ENCODE measurements at places on chromosomes 6 and 20.

DNA sequence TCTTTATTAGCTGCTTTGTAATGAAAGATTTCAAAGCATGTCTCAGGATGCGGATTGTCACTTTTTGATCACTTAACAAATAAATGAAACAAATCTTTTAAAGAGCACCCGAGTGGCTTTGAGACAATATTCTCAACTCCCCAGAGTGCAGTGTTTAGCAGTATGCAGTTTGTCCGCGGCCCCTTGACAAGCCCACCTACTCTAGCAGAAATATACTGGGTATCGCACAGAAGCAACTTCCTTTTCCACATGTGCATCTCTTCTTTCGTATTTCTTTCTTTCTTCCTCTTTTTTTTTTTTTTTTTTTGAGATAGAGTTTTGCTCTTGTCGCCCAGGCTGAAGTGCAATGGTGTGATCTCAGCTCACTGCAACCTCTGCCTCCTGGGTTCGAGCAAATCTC lies 84.5 kb upstream of the FAM184A start:
- DNase-seq = no peak

DNA sequence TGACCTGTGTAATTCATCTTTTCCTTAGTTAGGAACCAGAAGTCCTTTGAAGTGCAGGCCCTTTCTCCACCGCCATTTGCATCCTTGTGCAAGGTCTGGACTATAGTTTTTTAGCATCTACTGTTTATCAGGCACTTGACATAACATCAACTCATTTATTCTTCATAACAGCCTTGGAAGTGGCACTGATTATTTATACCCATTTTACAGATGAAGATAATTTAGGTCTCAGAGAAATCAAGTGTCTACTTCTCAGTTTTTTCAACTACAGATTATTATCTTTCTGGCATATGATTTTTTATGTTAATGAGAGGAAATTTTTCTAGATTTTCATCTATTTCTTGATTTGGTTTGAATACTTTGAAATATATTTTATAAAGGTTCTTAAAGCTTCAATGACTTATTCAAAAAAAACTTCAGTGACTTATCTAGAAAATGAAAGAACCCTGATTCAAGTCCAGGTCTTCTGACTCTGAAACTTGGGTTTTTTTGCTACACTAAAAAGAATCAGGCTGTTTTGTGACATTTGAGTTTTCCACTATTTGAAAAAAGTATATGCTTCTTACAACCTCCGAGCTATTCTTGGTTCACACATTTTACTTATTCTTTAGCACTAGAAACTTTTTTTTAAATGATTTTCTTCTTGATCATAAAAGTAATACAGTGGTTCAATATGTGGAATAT lies 3.1 kb upstream of the UBE2J1 start:
- no peak for DNase-seq

- no peak for DNase-seq
Observed at GRCh38 chr6:1122083-1122482, 189.8 kb upstream of the FOXQ1 start.

DNA sequence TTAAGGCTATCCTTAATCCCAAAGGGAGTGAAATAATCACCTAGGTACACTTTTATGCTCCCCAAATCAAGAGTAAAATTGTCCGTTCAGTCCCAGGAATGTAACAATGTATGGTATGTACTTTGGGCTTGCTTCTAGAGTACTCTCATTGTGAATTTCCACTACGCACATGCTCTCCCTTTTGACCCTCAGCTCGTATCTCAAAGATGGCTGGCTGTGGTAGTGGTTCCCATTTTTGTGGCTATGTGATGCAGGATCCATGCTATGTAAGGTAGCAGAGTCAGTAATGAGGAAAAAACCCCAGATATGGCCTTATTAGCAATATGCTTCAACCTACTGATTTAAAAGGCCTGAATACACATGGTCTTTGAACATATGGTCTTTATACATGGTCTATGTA lies 133.7 kb downstream of the DST start:
- no peak for DNase-seq

DNA sequence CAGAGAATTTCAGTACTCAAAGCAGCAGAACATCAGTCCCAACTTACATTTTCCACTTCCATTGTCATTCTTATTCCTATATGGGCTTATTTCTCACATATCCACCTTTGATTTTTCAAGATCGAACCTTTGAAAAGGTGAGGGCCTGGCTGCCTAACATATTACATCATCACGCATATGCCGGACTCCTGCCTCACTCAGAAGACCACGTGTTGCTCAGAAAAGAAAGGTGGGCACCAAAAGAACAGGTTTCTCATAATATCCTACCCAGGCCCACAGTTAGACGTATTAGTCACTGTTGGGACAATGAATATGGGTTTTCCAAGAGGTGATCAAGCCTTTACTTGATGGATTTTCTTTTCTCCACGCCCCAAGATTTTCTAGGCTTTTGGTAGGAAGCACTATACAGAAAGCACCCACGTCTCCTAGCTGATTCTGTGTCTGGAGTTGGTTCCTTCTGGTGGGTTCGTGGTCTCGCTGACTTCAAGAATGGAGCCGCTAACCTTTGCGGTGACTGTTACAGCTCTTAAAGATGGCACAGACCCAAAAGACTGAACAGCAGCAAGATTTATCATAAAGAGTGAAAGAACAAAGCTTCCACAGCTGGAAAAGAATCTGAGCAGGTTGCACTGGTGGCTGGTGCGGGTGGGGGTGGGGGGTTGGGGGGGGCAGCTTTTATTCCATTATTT lies 168.9 kb downstream of the ATXN1 start:
- no peak for DNase-seq

DNA sequence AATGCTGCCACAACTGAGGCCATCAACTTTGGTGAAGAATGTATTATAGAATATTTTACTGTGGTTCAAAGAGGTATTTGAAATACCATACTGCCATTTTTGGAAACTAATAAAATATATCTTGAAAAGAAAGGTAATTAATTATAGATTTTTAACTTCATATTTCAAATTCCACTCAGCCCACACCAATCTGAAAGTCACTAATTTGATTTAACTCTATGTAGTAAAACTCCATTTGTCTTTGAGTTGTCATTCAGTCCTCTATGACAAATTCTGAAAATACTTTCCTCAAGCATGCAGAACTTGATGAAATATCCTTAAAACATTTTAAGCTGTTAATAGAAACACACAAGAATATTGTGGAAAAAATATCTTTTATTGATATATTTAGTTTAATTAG lies 1196.7 kb upstream of the CITED2 start:
- no peak for DNase-seq

GRCh38 chr6:4890627-4891026 lies 113.2 kb downstream of the RPP40 start:
- DNase-seq = no peak

GRCh38 chr6:129567374-129567773 lies 142.6 kb downstream of the ARHGAP18 start:
- DNase-seq = peak; percentile 49

GRCh38 chr20:24254480-24254879 lies 214.9 kb upstream of the SYNDIG1 start:
- no peak for DNase-seq

DNA sequence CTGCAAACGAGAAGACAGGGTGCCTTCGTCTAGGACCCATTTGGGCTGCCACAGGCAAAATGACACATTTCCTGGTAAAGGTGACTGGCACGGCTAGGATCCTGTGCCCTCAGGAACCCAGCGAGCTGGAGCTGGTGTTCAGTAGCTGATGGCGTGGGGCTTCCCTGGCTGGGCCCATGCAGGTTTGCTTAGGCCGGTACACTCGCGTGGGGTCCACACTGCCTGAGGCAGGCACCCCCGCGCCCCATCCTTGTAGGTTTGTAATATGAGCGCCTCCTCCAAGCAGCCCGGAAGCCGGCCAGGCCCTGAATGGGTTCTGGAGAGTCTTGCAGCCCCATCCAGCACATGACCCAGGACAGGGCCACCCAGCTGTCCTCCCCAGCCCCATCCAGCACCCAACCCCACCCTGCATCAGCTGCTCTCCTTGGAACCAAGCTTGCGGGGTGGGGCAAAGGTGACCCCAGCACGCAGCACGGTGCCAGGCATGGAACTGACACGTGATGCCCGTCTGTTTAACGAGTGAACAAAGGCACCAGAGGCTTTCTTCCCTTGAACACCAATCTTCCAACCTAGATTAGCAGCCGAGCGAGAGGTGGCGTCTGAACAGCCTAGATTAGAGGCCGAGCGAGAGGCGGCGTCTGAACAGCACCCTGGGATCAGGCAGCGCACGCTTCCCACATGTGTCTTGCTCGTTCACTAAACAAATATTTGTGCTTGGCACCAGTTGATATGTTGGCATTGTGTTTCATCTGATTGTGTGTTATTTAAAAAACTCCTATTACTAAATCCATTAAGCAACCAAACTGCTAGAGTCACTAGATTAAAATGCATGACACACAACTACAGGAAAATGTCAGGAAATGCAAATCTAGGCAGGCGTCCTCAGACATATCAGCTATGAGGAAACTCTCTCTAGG lies 112.1 kb downstream of the DLL1 start:
- DNase-seq = peak; percentile 55

DNA sequence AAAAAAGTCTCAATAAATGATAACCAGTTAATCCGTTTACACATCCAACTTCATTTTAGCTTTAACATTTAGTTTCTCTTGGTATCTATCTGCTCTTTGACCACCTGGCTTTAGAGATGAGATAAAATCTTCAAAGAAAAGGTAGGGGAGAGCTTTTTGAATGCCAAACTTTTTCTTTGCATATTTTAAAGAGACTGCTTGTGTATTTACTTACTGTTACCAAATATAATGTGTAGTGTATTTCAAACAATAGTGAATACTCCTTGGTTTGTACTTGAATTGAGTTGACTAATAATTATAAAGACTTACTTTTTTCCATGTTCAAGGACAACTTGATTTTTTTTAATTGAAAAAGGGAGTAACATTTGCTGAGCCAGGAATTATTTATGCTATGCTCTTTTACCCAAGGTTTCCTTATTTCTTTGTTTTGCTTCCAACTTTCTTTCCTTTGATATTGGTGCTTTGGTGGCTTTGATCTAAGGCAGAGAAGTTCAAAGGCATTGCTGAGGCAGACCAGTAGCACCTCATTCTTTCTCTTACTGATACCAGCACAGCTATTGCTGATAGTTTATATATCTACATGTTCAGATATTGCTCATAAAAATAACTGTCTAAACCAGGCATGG lies 7.8 kb downstream of the CCDC170 start:
- DNase-seq = no peak

DNA sequence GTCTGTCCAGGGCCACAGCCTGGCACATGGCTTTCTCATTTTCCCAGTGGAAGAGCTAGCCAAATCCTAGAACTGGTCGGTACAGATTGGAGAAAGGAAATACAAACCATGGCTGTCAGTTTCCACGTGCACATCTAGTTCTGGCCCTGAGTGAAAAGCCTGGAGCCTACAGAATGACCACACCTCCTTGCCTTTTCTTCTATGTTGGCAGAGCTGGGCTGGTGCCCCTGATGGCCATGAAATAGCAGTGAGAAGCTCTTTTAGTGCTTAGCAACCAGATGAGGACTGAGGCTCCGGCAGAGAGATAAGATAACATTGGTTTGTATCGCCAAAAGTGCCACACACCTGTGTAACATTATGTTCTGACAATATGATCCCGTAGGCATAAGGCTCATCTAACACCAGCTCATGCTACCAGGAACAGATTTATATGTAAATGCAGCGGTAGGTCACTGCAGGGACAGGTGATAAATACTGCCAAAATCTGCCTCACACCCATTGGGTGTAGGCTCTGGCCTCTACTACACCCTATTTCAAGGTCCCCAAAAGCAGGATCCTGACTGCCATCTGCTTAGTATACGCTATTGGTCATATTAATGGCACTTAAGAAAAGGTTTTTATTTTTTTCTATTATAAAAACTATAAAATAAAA lies 39.9 kb upstream of the TBC1D7 start:
- no peak for DNase-seq

DNA sequence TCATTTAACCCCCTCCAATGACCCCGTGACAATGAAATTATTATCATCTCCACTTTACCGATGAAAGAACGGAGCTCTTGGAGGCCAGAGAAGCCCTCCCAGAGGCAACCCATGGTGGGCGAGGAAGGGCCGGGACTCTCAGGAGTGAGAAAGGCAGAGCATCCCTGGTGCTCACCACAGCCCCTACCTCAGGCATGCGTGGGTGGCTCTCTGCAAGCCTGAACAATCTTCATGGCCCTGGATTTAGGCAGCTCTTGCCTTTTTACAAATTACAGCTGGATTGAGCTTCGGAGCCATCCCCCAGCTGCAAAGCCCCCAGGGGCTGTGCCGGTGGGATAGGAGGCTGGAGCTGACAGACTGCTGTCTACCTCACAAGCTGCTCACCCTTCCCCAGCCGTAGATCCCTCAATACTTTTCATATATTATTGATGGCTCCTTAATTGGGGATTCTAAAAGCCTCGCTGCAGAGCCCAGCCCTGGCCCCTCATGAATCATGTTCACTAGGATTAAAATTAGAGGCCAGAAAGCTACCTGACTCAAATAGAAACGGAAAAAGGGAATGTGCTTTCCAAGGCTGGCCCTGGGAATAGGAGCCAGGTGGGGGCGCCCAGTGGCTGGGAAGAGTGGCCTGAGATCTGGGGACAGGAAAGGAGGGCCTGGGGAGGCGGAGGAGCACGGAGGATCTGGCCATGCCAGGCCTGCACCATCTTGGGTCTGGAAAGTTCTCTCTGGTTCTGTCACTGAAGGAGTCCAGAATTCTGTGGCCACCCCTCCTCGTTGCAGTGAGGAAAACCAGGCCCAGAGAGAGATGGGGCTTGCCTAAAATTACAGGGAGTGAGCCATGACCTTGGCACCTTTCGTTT lies 29.1 kb downstream of the CPNE5 start:
- DNase-seq = no peak

DNA sequence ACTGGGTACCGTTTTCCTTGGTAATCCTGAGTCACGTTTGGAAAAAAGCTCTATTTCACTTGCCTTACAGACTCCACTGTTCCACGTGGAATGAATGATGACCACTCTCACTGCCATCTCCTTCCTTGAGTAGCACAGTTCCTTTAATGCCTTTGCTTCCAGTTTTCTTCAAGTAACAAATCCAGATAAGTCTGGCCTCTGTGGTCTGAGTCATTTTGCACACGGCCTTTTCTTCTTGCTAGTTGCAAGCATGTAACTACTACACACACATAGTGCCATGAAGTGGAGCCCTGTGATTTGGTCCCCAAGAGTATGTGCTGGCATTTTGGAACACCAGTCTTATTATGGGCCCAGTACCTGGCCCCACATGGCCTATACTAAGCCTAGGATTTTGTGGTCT lies 182.8 kb downstream of the SASH1 start:
- peak; percentile 95 for DNase-seq

- peak; percentile 9 for DNase-seq
Observed at GRCh38 chr6:99434702-99435530, 9.8 kb upstream of the PNISR start.

DNA sequence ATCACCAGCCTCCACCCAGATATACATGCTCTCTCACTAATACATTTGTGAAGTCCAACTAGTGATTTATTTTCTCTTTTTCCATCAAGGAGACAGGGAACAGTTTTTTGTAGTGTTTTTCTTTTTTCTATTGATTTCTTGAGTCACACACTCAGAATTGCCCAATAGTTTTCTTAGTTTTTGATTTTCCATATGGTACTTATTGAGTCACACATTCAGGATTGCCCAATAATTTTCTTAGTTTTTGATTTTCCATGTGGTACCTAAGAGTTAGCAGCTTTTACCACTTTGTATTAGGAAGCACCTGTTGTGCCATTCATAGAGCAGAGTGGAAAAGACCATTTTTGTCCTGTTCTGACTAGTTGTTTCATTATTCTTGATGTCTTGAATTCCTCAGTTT lies 1268.8 kb downstream of the EPHA7 start:
- DNase-seq = no peak

Data from M059J (cell line).